Hindlimb muscle (tissue), 1 donor: ENCODE measurements at places on chromosomes 7 and 10.

- no peak for DNase-seq
Observed at GRCh38 chr10:99084161-99084560, 151.5 kb downstream of the HPSE2 start.

GRCh38 chr10:34664706-34665105 is 150.4 kb downstream of the PARD3 start:
- DNase-seq: no peak

GRCh38 chr7:96910486-96910885 is 94.9 kb upstream of the DLX6 start:
- DNase-seq: no peak

DNA sequence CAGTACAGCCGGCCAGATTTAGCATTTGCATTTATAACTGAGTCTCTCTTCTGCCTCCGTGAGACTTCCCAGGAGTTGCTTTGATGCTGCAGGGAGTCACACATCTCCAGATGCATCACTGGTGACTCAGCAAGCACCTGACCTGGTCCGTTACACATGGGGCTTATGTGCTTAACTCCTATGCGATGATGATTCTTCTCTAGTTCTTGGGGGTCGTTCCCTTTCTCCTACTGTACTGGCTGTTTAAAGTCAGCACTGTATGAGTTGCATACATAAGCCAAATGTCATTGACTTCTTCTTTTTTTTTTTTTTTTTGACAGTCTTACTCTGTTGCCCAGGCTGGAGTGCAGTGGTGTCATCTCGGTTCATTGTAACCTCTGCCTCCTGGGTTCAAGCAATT is 13.0 kb upstream of the AKR1E2 start:
- no peak for DNase-seq

GRCh38 chr7:27168265-27168947 is 3.1 kb upstream of the HOXA9 start:
- DNase-seq: peak; percentile 79

- no peak for DNase-seq
Observed at GRCh38 chr7:37283716-37284115, 164.9 kb downstream of the ELMO1 start.

GRCh38 chr7:38700116-38700515 is 68.9 kb upstream of the AMPH start:
- peak; percentile 39 for DNase-seq

DNA sequence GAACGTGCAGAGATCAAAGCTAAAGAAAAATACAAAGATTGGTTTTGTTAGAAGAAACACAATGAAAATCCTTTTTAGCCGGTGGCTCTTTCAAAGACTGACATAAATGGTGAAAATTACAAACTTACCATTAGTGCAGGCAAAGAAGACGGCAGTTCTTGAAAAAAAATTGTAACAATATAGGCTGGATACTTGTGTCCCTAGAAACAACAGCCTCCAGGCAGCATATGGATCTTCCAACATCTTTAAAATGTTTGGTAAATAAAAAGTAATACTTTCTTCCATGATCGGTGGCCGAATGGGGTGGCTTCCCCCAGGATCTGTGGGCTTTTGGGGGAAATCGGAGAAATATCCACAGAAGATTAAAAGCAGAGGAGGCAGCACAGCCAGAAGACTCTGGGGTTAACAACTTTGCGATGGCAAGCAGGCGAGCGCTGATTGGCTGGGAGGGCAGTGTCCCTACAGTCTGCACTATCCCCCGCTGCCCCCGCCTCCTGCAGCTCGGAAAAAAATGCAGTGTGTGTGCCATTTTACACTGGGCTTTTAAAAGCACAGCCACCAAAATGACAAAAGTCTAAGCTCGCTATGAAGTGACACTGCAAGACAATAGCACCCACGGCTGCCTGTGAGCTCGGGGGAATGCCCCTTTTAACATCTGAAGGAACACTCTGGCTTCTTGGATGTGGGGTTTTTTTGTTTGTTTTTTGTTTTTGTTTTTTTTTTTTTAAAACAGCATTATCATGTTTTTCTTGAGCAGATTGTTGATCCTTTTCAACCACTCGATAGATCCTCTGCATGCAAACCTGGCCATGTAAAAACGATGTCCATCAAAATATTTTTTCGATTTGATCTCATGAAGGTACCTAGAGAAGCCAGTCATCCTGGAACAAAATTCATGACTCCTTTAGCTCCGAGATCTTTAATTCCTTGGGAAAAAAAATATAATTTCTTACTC is 31.7 kb upstream of the EPC1 start:
- DNase-seq: peak; percentile 94

- no peak for DNase-seq
Observed at GRCh38 chr10:59668096-59668495, 41.6 kb downstream of the SLC16A9 start.

DNA sequence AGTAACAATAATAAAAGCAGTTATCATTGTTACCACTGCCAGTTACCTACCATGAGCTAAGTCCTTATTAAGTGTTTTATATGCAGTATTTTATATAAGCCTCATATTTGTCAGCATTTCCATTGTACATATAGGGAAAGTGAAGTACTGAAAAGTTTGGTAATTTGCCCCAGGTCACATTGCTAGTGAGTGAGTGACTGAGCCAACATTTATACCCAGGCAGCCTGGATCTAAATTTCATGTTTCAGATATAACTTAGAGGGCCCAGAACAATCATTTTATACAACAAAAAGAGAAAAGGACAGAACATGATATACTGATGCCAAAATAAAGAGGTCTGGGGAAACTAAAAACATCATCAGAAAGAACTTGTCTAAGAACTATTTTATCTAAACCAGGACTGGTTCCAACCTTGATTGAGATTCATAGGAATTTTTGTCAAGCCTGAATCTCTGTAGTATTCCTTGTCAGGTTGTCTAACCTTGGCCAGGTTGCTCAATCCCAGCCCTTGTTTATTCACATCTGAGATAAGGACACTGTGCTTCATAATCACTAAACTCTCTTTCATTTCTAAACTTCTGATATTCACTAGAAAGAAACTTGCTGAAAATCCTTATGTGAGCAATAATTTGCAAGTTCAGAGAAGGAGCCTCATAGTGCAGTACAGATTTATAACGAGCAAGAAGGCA is 308.2 kb downstream of the IPMK start:
- no peak for DNase-seq

GRCh38 chr10:132270256-132270655 is 37.5 kb downstream of the STK32C start:
- DNase-seq: no peak

- no peak for DNase-seq
Observed at GRCh38 chr10:95558593-95559320, 2.4 kb downstream of the SORBS1 start.

DNA sequence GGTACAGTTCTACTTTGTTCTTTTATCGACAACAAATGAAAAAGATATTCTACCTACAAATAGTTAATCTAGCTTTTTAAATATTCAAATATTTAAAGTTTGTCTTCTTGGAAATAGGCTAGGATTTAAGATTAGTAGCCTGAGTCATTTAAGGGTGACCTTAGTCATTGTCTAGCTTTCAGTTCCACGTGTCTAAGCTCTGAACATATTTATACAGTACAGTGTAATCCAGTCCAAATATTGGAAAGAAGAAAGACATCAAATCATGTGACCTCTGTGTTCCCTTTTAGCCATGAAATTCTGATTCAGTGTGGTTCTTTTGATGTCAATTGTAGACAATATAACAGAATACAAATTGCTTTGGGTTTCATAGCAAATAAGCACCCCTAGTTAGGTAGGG is 121.1 kb downstream of the MALRD1 start:
- DNase-seq: no peak

GRCh38 chr10:1425879-1426278 is 311.4 kb downstream of the ADARB2 start:
- DNase-seq: no peak

DNA sequence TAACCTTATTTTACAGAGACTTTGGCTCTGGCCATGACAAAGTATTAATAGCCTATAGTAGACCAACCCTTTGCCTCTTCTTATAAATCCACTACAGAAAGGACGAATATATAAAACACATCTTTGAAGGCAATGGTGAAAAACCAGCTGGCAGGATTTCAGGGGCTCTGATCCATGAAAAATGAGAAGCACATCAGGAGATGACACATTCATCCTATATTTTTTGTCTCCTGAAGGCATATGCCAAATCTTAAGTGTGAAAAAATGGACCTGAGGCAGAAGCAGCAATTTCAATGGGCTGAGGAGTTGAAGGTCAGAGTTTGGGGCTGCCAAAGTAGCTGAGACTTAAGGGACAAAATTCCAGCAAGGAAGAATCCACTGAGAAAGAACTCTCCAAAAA is 14.4 kb downstream of the RNF216 start:
- DNase-seq: no peak

GRCh38 chr10:71209731-71210541 is 2.4 kb upstream of the UNC5B start:
- DNase-seq: no peak

GRCh38 chr7:96548664-96549063 is 161.0 kb downstream of the SEM1 start:
- no peak for DNase-seq

DNA sequence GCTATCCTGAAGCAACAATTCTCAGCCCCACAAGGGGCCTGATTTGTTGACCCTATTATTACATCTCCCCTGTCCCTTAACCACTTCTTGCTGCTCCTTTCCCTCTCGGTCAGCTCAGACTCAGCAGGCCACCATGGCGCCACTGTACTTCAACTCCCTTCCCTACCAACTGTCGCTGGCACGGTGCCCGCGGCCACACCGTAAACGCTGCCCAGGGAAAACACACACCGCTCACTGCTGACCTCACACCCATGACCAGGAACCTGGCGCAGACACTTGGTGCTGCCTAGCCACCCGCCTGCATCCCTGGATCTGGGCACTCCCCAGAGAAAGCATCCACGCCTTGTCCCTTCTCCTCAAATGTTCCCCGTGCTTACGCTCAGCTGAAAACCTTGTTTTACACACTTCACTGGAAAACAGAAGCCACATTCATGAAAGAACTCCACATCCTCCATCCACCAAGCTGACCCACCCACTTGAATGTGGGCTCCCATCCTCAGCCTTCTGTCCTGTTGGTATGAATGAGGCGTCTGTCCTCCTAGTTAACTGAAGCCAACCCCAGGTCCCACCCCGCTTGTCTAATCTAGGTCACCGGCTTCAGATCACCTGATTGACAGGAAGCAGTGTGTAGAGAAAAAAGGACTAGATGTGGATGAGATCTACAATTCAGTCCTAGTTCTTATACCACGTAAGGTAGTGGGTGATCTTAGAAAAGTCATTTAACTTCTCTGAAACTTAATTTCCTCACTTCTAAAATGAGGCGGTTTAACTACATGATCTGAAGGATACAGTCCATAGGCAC is 28.5 kb upstream of the CRYGN start:
- DNase-seq: no peak

DNA sequence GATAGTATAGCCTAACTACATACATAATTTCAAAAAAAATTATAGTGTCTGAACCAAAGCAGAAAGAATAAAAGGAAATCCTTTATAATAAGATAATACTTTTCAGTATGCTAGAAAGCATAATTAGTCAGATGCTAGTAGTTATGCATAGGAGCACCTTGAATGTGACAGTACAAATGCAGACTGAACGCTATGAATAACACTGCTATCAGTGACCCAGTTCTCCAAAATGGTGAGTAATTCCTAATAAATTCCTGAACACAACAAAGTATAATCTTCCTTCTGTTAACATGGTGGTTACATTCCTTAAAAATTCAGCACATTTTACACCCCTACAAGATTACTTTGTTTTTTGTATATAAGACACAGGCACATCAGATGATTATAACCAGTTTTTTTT is 1.2 kb upstream of the CHPF2 start:
- no peak for DNase-seq

GRCh38 chr7:415646-416525 is 103.8 kb downstream of the PDGFA start:
- DNase-seq: no peak

DNA sequence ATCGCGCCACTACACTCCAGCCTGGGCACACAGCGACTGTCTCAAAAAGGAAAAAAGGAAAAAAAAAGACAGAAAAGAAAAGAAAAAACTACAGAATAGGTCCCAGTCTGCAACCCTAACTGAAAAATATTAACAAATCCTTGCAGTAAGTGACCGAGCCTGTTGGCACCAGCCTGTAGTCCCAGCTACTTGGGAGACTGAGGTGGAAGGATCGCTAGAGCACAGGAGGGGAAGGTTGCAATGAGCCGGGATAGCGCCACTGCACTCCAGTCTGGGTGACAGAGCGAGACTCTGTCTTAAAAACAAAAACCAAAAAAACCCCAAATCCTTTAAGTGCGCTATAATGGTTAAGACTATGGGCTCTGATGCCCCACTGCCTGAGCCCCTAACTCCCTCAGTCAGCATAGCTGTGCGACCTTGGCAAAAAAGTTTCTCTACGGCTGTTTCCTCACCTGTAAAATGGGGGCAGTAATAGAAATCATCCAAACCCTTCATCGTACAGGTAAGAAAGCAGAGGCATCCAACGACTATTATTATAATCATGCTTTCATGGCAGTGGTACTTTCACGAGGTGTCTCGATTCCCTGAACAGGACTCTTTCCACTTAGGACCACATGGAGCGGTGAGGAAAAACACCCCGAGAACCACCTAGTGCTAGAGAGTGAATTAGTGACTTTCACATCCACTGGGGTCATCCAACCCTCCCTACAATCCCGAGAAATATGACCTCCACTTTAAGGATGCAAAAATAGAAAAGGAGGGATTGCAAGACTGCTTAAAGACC is 755 bp downstream of the TOMM7 start:
- peak; percentile 8 for DNase-seq

DNA sequence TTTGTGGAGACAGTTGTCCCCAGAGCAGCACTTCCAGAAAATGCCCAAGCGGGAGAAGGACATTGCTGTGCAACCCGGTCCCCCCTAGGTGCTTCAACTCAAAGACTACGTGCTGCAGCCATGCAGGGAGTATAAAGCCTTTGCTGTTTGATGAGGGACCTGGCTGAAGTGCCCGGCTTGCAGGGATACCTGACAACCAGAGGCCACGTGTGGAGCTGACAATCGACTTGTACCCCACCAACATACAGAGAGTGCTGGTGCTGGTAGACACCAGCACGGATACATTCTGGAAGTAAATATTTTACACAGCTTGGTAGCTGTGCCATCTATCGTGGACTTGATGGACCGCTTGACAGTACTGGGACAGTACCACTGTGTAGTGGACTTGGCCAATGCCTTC is 240.6 kb downstream of the CACNA2D1 start:
- no peak for DNase-seq
